ENCODE measurements at places on chromosomes 7 and 10. TPM values are rescaled to one million over a fixed set of nuclear protein-coding genes. Genes with fewer than 3 reads are reported as not detected.

CELF2 gene
- total RNA-seq, result 28.7 TPM

DNA sequence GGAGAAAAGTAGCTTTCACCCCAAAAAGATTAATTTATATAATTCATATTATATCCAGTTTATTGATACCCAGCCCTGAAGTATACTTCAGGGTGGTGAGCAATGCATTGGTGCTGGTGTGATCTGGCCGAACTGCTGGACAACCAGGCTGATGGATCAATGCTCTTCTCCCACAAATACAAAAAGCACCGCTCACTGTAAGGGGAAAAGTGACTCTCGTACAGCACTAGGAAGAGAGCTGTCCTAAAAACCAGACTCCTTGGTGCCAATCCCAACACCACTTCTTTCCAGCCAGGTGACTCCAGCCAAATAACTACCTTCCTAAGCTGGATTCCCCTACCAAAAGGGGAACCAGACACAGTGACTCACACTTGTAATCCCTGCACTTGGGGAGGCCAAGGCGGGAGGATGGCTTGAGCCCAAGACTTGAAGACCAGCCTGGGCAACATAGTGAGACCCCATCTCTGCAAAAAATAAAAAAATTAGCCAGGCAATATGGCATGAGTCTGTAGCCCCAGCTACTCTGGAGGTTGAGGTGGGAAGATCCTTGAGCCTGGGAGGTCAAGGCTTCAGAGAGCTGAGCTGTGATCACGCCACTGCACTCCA, 13.1 kb upstream of the TNPO3 start:
- DNase-seq, result no peak
- no peaks in the 10 kb centered on the region for H3K27me3 ChIP-seq
- peaks cover 6% of the 10 kb centered on the region for H3K4me1 ChIP-seq
- H3K4me3 ChIP-seq, result no peak overlapping the region
- H3K36me3 ChIP-seq, result no peaks in the 10 kb centered on the region
- H3K27ac ChIP-seq, result no peak overlapping the region

- no peak for DNase-seq
- no peaks in the 10 kb centered on the region for H3K4me1 ChIP-seq
- no peaks in the 10 kb centered on the region for H3K27me3 ChIP-seq
- peaks cover 5% of the 10 kb centered on the region for H3K36me3 ChIP-seq
- H3K4me3 ChIP-seq, result no peak overlapping the region
- no peak overlapping the region for H3K27ac ChIP-seq
Measured at GRCh38 chr7:101904019-101904418, 86.6 kb downstream of the CUX1 start.

GRCh38 chr7:98656899-98657298, 39.8 kb downstream of the NPTX2 start:
- no peaks in the 10 kb centered on the region for H3K36me3 ChIP-seq
- H3K27me3 ChIP-seq, result no peaks in the 10 kb centered on the region
- DNase-seq, result no peak

CDH23 gene
- 1.1 TPM for total RNA-seq

WDFY4 gene
- not detected for total RNA-seq

GRCh38 chr7:12607134-12607533, 36.6 kb downstream of the SCIN start:
- no peaks in the 10 kb centered on the region for H3K4me1 ChIP-seq
- H3K4me3 ChIP-seq, result no peak overlapping the region
- H3K27ac ChIP-seq, result no peak overlapping the region
- DNase-seq, result no peak
- H3K36me3 ChIP-seq, result no peaks in the 10 kb centered on the region
- no peaks in the 10 kb centered on the region for H3K27me3 ChIP-seq

ABCB1 gene
- 0.15 TPM for total RNA-seq

GRCh38 chr7:50268990-50269389, 35.5 kb upstream of the IKZF1 start:
- no peak overlapping the region for H3K4me3 ChIP-seq
- no peaks in the 10 kb centered on the region for H3K27me3 ChIP-seq
- H3K36me3 ChIP-seq, result no peaks in the 10 kb centered on the region
- no peak for DNase-seq
- no peak overlapping the region for H3K27ac ChIP-seq

GRCh38 chr7:139981511-139981895, 81.2 kb downstream of the PARP12 start:
- no peaks in the 10 kb centered on the region for H3K36me3 ChIP-seq
- no peaks in the 10 kb centered on the region for H3K27me3 ChIP-seq
- H3K27ac ChIP-seq, result no peak overlapping the region
- DNase-seq, result no peak
- H3K4me1 ChIP-seq, result peaks cover 2% of the 10 kb centered on the region
- no peak overlapping the region for H3K4me3 ChIP-seq

DNA sequence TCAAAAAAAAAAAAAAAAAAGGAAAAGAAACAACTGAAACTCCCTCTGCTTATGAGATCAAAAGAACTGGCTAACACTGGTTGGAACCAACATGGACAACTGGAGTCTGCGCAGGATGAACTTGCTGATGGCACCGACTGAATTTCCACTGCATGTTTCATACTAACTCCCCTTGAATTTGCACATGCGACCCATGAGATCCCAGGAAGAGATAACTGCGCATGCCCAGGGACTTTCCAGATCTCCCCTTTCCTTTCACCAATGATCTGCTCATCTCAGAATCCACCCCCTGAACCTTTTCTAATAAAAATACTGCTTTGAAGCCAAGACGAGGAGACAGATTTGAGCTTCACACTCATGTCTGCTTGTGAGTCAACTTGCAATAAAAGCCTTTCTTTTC, 20.7 kb downstream of the LBX1 start:
- DNase-seq, result no peak
- no peak overlapping the region for H3K27ac ChIP-seq
- H3K4me3 ChIP-seq, result no peak overlapping the region

- H3K27me3 ChIP-seq, result no peaks in the 10 kb centered on the region
- DNase-seq, result no peak
- no peak overlapping the region for H3K27ac ChIP-seq
- no peaks in the 10 kb centered on the region for H3K36me3 ChIP-seq
Measured at GRCh38 chr10:72001033-72001395, 36.8 kb downstream of the CHST3 start.

DNA sequence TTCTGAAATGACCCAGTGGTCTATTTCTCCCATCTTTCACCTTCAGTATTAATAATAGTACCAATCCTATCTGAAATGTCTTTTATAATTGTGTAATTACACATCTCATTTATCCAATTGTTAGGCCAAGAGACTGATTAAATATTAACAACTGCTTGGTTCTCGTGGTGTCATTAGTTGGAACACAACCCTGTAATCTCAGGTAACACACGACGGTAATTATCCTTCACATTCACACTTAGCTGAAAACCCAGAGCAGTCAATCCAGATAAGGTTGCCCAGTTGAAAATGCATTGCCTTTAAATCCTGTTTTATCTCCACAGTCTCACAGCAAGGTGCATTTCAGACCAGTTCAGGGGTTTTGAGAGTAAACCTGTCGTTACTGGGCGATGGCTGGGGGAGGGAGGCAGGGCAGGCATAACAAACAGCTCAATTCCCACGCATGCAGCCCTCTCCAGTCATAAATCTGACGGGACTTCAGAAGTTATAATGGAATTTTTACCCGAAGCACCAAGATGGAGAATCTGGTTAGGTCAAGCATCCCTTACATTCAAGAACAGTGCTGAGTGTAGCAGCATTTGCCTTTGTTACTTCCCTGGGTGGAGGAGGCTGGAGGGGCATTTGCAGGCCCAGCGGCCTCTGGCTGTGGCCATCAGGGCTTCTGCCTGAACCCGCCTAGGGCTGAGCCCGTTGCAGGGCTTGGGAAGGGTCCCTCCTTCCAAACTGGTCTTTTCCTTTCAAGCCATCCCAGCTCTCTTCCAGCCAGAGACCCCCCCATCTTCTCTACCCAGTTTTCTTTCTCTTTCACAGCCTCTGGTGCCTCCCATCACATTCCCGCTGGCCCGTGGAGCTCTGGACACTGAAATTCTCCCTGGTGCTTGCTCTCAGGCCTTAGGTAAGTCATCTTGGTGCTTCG, 201.0 kb upstream of the LYZL2 start:
- H3K4me3 ChIP-seq, result no peak overlapping the region
- H3K36me3 ChIP-seq, result no peaks in the 10 kb centered on the region
- H3K4me1 ChIP-seq, result peaks cover 2% of the 10 kb centered on the region
- H3K27me3 ChIP-seq, result no peaks in the 10 kb centered on the region

DDX50 gene
- total RNA-seq, result 50.2 TPM

TMEM270 gene
- total RNA-seq, result not detected

GRCh38 chr7:60706-61105, 131.7 kb upstream of the FAM20C start:
- no peaks in the 10 kb centered on the region for H3K36me3 ChIP-seq
- no peak for DNase-seq
- H3K27me3 ChIP-seq, result no peaks in the 10 kb centered on the region
- no peak overlapping the region for H3K27ac ChIP-seq
- no peak overlapping the region for H3K4me3 ChIP-seq
- no peaks in the 10 kb centered on the region for H3K4me1 ChIP-seq

DNA sequence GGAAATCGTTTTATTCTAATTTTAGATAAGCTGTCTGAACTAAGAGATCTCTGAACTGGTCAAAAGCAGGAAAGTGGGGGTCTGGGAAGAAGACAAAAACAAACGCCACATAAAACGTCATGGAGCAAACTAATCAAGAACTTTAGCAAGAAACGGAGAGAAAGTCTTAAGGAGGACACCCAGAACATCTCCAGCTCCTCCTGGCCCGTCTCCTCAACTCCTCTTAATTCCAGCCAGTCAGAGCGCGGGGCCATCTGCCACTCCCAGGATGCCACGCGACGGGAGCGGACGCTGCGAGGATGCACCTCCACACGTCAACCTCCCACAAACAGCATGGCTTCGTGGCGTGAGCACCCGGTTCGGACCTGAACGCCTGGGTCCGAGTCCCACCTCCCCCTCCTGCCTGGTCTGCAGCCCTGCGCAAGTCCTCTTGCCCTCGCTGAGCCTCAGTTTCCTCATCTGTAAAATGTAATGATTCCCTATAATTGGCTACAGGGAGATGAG, 598 bp downstream of the MMS19 start:
- H3K36me3 ChIP-seq, result no peaks in the 10 kb centered on the region
- peaks cover 9% of the 10 kb centered on the region for H3K27me3 ChIP-seq

GRCh38 chr7:12945901-12946300, 258.5 kb downstream of the ARL4A start:
- no peaks in the 10 kb centered on the region for H3K4me1 ChIP-seq
- no peaks in the 10 kb centered on the region for H3K27me3 ChIP-seq
- H3K4me3 ChIP-seq, result no peak overlapping the region
- H3K36me3 ChIP-seq, result peaks cover under 1% of the 10 kb centered on the region
- no peak overlapping the region for H3K27ac ChIP-seq

DNA sequence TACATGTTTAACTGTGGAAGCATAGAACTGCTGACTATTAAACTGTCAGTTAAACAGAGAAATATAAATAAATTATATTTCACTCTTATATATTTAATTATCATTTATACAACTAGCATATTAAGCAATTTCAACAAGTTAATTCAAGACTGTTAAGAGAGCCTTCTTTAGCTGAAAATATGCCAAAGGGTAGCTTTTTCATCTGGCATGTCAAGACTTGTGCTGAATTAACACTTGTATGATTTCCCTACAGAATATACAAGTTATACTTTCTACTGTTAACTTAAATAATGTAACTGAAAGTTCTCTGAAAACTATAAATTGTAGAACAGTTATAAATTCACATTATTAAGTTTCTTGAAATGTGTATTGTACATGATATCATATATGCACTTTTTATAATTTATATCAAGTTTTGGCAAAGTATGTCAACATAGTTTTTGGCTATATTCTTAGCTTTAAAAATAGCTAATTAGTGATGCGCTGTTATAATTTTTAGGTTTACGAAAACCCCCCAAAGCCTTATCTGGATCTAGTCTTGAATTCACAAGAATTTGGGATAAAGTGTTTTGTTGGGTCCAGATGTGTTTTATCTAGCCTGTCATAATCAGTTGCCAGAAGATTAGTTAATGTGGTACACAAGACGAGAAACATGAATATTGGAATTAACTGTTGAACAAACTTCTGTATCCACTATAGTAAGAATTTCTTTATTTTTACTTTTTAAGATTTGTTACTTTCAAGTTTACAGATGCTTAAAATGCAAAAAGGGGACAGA, 231.1 kb upstream of the FOXP2 start:
- no peak for DNase-seq
- H3K27ac ChIP-seq, result no peak overlapping the region
- H3K36me3 ChIP-seq, result no peaks in the 10 kb centered on the region

- no peak overlapping the region for H3K27ac ChIP-seq
- no peaks in the 10 kb centered on the region for H3K36me3 ChIP-seq
- no peaks in the 10 kb centered on the region for H3K4me1 ChIP-seq
- DNase-seq, result peak; percentile 39
Measured at GRCh38 chr7:121752706-121753105, 120.3 kb upstream of the PTPRZ1 start.

GRCh38 chr10:93580828-93581227, 14.4 kb downstream of the FFAR4 start:
- peak; percentile 59 for DNase-seq
- no peak overlapping the region for H3K4me3 ChIP-seq
- no peaks in the 10 kb centered on the region for H3K27me3 ChIP-seq

DNA sequence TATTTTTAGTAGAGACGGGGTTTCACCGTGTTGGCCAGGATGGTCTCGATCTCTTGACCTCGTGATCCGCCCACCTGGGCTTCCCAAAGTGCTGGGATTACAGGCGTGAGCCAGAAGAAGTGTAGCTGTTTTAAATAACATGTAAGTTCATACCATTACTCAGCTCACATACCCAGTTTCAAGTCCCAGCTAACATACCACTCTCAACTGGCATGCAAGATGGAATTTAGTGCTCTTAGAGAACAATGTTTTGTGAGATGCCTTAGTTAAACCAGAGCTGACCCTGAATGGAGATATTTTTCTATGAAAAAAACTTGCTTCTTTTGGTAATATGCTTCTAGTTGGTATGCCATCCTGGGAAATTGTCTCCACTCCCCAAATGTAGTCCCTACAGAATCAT, 37.3 kb downstream of the HBP1 start:
- no peak for DNase-seq
- H3K27me3 ChIP-seq, result no peaks in the 10 kb centered on the region
- no peak overlapping the region for H3K4me3 ChIP-seq
- no peak overlapping the region for H3K27ac ChIP-seq
- no peaks in the 10 kb centered on the region for H3K4me1 ChIP-seq

- no peaks in the 10 kb centered on the region for H3K36me3 ChIP-seq
- no peaks in the 10 kb centered on the region for H3K27me3 ChIP-seq
- no peak overlapping the region for H3K4me3 ChIP-seq
- DNase-seq, result peak; percentile 44
Measured at GRCh38 chr7:96174812-96175211, 147.1 kb downstream of the SLC25A13 start.

- H3K4me3 ChIP-seq, result no peak overlapping the region
- no peak for DNase-seq
- no peaks in the 10 kb centered on the region for H3K27me3 ChIP-seq
- H3K27ac ChIP-seq, result no peak overlapping the region
- no peaks in the 10 kb centered on the region for H3K36me3 ChIP-seq
Measured at GRCh38 chr10:119509909-119510451, 32.5 kb downstream of the RGS10 start.

- 0 out of 2 replicates have a peak, but pooled peaks cover 4% of the 10 kb centered on the region for H3K4me1 ChIP-seq
- H3K36me3 ChIP-seq, result no peaks in the 10 kb centered on the region
- no peaks in the 10 kb centered on the region for H3K27me3 ChIP-seq
- H3K27ac ChIP-seq, result no peak overlapping the region
- H3K4me3 ChIP-seq, result no peak overlapping the region
- DNase-seq, result peak; percentile 50
Measured at GRCh38 chr7:95509199-95509598, 23.5 kb downstream of the ASB4 start.

GRCh38 chr10:12846718-12847117, 154.8 kb downstream of the CCDC3 start:
- no peak for DNase-seq
- H3K27ac ChIP-seq, result no peak overlapping the region
- H3K4me1 ChIP-seq, result no peaks in the 10 kb centered on the region
